ENCODE measurements at places on chromosomes 5 and 9. TPM values are rescaled to one million over a fixed set of nuclear protein-coding genes. Genes with fewer than 3 reads are reported as not detected.

Gene ENTPD8
- not detected for total RNA-seq

Gene ACOT12
- total RNA-seq, result 5.0 TPM

Gene ADCY2
- 23.2 TPM for total RNA-seq

Gene GCNT1
- total RNA-seq, result 4.7 TPM

Gene FCHO2
- total RNA-seq, result 76.7 TPM

Gene SLC4A9
- total RNA-seq, result not detected

Gene CMYA5
- 2.5 TPM for total RNA-seq

Gene ADAMTS12
- 0.63 TPM for total RNA-seq

Gene PCDHGC4
- 91.7 TPM for total RNA-seq

Gene GABRB2
- total RNA-seq, result 77.0 TPM

Gene PCA3
- 1.6 TPM for total RNA-seq

Gene GPR107
- total RNA-seq, result 39.1 TPM

Gene C5orf58
- total RNA-seq, result not detected

Gene PCDHA1
- 9.1 TPM for total RNA-seq

Gene SPINK1
- not detected for total RNA-seq
